ENCODE measurements at places on chromosomes 5 and 9.

DNA sequence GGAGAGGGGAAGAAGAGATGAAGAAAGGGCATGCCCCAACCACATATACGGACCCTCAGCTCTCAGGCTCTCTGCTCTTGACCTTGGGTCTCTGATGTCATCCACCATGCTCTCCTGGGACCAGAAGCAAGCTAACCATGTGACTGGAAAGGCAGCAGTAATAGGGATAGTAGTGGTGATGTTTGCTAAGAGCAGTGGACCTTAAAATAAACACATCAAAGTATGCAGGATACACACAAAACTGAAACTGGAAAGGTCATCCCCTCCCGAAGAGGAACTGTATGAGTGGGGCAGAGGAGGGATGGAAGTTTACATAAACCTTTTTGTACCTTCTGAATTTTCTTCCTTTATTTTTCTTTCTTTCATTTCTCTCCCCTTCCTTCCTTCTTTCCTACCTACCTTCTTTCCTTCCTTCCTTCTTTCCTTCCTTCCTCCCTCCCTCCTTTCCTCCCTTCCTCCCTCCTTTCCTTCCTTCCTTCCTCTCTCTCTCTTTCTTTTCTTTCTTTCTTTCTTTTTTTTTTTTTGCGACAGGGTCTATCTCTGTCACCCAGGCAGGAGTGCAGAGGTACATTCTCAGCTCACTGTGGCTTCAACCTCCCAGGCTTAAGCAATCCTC is 8.1 kb upstream of the PTPN3 start:
- no peak for DNase-seq

DNA sequence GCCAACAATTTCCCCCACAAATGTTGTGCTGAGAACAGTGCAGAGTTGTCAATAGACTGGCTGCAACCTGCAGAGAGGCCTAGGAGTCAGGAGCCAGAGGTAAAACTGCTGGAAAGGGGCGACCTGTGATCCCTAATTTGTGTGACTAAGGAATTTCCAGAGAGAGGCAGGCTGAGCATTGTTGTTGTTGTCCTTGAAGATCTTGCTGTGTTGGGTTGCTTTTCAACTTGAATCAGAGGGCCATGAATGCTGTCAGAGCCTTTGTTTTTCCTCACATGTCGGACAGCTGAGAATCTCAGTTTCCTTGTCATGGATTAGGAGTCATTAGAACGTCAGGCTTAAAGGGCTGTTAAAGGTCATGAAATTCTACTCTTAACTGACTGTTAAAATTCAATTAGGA is 134.6 kb upstream of the ASTN2 start:
- no peak for DNase-seq

GRCh38 chr5:130731839-130732238 is 433.2 kb downstream of the HINT1 start:
- DNase-seq, result no peak

- DNase-seq, result peak; percentile 16
Observed at GRCh38 chr9:133163504-133164172, at the start of gene GBGT1. TSS of gene GBGT1 (minus strand) at chr9:133163914. CDS start at chr9:133162412, 1,502 bp downstream.

DNA sequence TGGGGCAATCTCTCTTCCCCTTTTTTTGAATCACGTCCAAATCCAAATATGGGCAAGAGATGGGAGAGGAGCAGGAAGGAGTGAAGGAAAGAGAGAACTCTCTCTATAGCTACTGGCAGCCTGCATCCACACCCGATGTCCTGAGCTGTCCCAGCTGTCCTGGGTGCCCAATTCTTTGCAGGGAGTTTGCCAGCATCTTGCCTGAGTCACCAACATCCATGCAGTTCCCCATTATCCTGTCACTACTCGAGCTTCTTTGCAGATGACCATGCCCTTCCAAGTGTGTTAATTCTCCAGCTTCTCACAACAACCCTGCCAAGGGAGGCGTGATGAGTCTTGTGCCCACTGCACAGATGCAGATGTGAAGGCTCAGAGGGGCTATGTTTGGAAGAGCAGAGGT is 127.1 kb downstream of the NSG2 start:
- no peak for DNase-seq

Data from NCI-H146 (cell line).